ENCODE measurements at places on chromosomes 1 and 21.

DNA sequence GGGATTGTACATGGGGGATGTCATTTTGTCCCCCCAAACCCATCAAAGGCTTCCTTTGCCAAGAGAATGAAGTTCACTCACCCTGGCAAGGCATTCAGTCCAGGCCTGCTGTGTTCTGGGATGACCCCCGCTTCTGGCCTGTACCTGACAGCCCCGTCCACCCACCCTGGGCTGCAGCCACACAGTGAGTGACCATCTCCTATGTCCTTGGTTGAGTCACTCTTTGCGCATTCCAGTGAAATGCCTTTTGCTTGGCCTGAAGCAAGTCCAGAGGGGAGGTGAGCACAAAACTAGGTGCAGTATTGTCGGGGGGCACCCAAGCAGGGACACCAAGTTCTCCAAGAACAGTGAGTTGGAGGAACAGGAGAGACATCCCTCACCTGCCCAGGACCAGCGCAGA, 10.2 kb downstream of the TMPRSS3 start:
- DNase-seq, result no peak

DNA sequence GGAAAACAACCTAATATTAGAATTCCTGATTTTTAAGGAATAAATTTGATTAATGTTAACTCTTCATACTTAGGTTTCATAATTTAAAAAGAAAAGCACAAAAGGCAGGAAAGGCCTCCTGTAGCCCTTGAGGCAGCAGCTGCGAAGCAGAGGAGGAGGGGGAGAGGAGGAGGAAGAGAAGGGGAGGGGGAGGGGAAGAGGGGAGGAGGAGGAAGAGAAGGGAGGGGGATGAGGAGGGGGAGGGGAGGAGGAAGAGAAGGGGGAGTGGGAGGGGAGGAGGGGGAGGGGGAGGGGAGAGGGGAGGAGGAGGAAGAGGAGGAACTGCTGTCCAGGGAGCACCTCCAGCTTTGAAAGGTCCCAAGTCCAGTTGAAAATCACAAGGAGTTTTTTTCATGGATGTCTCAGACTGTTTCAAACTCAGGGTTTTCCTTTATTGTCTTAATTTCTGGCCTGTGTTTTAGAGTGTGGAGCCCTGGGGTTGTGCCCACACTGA, 35.1 kb upstream of the DIP2A start:
- DNase-seq, result no peak

GRCh38 chr1:32031578-32032274, 18.1 kb downstream of the KHDRBS1 start:
- no peak for DNase-seq

DNA sequence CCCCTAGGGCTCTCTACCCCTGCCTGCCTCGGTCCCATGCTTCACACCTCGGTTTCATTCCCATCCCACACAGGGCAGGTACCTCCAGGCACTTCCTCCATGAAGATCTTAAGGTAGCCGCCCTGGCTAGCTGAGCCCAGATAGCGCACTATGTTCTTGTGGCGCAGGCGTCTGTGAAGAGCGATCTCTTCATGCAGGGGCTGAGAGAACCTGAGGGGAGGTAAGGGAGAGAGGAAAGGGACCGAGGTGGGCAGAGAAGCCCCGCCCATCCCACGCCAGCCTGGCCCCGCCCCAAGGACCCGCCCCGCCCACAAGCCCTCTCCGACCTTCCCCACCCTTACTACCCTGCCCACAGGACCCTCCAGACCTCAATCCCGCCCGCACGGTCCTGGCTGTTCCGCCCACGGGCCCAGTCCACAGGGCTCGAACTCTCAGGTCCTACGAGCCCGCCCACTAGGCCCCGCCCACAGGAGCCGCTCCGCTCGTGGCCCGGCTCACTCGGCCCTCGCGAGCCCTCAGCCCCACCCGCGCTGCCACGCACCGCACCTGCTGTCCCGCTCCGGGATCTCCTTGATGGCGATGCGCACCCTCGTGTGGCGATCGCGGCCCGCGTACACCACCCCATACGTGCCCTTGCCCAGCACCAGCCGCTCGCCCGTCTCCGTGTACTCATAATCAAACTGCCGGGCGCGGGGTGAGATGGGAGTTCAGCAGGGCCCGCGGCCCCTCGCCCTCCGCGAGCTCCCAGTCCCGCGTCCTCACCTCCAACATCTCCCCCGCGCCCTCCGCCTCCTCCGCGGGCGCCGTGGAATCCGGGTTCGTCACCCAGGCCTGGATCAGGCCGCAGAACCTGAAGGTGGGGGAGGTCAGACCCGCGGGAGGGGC, 6.4 kb downstream of the MAP3K6 start:
- no peak for DNase-seq

DNA sequence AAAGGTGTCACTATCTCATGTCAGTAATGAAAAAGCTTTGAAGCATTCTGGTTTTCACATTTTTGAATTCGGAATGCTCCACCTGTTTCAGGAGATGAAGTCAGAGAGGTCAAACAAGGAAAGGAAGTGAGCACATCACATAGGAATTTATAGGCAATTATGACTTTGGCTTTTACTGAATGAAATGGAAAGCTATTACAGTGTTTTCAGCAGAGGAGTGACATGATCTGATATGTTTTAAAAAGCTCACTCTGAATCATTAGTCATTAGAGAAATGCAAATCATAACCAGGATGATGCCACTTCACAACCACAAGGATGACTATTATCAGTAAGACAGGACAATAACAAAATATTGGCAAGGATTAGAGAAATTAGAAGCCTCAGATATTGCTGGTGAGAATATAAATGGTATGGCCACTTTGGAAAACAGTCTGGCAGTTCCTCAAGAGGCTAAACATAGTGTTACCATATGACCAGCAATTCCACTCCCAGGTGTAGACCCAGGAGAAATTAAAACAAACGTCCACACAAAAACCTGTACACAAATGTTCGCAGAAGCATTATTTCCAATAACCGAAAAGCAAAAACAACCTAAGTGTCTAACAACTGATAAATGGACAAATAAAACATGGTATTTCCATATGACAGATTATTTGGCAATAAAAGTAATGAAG, 7.5 kb downstream of the TAF1A start:
- DNase-seq, result no peak

GRCh38 chr1:234292548-234292947, 80.7 kb upstream of the COA6 start:
- DNase-seq, result no peak

- DNase-seq, result no peak
Observed at GRCh38 chr1:236141447-236142252, 689 bp upstream of the GPR137B start.

DNA sequence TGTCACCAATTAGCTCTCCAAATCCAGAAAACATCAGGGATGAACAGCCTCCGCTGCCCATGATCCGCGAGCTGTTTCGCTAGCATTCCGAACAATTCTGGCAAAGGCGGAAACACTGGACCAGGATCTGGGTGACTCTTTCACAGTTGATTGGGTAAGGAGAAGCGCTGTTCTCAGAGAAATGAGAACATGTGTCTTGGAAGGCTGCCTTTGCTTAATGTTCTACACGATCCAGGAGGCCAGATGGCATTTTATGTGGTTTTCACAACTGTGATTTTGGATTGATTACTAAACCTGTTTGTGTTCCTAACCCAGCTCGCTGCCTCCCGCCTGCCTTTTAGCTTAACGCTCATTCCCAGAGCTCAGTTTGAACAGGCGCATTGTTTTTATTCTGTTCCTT, 144.0 kb downstream of the KIF26B start:
- DNase-seq, result no peak

- no peak for DNase-seq
Observed at GRCh38 chr1:44605914-44606615, 68.2 kb downstream of the TMEM53 start.

DNA sequence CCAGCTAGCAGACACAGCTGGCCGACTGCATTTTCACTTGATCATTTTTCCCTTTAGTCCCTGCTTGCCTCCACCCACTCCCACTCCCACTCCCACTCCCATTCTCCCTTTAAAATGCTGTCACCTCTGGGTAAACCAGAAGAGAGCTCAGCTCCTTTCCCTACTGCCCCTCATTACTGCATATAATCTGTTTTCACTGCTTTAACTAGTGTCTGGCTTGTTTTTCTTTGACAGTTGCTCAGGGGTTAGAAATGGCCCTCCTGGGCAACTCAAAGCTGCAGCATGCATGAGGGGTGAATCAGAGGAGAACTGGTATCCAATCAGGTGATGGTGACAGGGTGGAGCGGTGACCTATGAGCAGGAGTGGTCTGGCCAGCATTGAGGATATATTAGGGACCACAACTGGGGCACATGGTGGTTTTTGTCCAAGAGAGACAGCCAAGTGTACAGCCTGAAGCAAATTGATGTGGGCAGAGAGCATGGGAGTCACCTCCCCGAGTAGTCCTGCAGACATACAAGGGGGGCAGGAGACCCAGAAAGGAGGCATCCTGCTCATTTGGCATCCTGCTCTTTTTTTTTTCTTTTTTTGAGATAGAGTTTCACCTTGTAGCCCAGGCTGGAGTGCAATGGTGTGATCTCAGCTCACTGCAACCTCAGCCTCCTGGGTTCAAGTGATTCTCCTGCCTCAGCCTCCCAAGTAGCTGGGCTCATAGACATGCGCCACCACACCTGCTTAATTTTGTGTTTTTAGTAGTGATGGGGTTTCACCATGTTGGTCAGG, 42.6 kb upstream of the SRSF10 start:
- no peak for DNase-seq

- DNase-seq, result no peak
Observed at GRCh38 chr1:200977071-200977754, 46.3 kb downstream of the KIF21B start.

DNA sequence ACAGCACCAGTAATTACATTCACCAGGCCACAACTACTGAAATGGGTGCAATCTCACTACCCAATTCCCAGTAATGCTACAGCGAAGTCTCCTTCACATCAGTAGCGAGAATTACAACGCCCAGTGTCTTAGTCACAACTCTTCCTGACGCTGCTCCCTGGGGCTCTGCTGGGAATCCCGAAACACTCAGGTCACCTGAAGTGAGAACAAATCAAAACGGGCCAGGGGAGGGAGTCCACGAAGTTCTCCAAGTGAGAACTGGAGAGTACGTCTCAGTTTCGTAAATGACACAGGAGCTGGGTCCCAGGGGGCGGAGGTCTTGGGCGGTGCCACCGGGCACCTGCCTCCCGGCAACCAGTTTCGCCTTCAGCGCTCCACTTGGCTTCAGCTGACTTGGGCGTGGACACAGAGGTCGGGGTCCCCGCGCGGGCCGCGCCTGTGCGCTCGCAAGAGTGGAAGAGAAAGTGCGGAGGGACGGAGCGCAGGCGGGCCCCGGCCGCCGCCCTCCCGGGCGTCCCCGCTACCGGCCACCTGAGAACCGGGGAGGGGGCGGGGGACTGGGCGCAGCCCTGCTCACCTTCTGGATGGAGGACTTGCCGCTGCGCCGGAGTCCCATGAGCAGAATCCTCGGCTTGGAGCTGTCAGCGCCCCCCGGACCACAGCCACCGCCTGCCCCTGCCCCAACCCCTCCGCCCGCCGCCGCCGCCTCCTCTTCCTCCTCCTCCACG, 575 bp downstream of the RRAGC start:
- DNase-seq, result no peak

DNA sequence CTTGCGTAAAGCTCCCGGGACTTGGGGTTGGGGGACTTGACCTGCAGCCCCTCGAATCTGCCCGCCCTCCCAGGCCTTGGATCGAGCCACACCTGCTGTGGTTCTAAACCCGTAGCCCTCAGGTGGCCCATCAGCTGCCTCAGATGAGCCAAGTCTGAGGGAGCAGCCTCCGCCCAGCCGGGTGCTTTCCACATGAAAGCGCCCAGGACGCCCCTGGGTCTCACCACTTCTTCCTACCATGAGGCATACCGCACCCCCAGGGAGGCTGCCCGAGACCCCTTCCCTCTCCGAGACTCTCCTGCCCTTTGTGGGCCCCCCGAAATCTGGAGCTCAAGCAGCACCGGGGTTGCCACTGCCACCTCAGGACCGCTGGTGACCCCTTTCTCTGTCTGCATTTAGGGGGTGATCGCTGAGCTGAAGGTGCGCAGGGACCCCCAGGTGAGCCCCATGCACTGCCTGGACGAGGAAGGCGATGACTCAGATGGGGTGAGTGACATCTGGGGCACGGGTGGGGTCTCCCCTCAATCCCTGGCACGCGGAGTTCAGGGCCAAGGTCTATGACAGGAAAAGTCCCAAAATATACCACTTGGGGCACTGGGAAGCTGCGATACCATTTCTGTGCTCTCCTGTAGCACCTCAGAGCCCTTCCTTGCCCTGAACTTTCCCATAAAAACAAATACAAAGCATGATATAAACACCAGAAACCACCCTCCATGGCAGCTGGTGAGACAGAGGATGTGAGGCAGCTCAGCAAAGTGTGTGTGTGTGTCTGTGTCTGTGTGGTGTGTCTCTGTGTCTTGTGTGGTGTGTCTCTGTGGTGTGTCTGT, 68.5 kb downstream of the SLC19A1 start:
- DNase-seq, result no peak

GRCh38 chr21:34827445-34828235, 158.8 kb downstream of the CLIC6 start:
- DNase-seq, result no peak

DNA sequence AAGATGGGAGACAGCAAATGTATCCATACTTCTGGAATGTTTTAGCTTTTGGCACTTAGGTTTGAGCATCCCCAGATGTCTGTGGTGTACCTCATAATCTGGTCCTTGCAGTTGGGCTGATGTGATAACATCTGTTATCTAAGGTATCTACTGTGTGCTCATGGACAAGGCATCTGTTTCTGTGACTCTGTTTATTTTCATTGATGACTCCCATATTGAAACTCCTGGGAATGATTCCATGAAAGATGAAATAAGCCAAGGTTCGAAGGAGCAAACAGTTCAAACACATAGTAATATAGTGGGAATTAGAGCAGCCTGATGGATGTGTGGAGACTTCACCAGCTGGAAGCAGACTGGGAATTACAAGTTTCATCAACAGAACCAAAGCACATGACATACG, 20.7 kb upstream of the TRIM45 start:
- no peak for DNase-seq

- DNase-seq, result no peak
Observed at GRCh38 chr1:106290805-106291501, 765.5 kb upstream of the PRMT6 start.

DNA sequence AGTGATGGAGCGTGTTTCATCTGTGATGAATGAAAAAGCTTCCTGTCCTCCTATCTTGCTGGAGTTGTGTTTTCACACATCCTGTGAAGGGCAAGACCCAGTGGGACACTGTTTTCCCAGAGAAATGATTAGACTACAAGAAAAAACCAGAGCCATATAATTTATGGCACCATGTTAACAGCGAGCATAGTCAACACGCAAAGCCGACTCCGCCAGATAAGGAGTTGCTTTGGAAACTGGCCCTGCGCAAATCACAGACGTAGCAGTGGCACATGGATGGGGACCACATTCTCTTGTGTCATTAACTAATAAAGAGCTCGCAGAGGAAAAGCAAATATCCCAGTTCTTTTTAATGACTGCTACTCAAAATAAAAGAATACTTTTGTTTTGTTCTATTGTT, 471.2 kb upstream of the RUNX1 start:
- no peak for DNase-seq

DNA sequence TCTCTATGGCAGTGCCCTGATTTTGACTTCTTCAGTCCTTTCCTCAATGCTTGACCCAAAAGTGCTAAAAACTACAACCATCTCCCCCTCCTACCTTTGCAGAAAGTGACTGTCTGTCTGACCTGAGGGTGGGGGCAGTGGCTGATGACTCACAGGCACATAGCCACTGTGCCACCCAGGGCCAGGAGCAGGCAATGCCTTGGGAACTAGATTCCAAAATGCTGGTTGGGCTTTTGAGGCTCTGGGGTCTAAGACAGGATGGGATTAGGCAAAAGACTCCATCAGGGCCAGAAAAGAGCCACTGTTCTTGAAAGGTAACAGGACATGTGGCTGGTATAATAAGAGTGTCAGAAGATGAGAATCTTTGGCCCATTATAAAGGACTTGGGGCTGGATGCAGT, 129.5 kb upstream of the KIAA0040 start:
- no peak for DNase-seq
